ENCODE measurements at places on chromosomes 12 and 14.

DNA sequence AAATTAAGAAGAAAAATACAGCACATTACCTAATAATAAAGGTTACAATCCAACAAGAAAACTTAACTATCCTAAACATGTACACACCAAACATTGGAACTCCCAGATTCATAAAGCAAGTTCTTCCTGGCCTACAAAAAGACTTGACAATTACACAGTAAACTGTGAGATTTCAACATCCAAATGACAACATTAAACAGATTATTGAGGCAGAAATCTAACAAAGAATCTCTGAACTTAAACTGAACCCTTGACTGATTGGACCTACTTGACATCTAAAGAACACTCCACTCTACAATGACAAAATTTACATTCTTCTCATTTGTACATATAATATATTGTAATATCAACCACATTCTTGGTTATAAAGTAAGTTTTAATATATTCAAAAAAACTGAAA lies 1341.3 kb downstream of the LRFN5 start:
- no peaks in the 10 kb centered on the region for H3K27me3 ChIP-seq
- no peak overlapping the region for H3K27ac ChIP-seq
- H3K4me1 ChIP-seq: no peaks in the 10 kb centered on the region
- H3K4me3 ChIP-seq: no peak overlapping the region

- H3K27ac ChIP-seq: no peak overlapping the region
- no peak for DNase-seq
- no peak overlapping the region for H3K4me3 ChIP-seq
- H3K27me3 ChIP-seq: no peaks in the 10 kb centered on the region
- no peaks in the 10 kb centered on the region for H3K4me1 ChIP-seq
Measured at GRCh38 chr14:85576218-85576617, 46.3 kb downstream of the FLRT2 start.

DNA sequence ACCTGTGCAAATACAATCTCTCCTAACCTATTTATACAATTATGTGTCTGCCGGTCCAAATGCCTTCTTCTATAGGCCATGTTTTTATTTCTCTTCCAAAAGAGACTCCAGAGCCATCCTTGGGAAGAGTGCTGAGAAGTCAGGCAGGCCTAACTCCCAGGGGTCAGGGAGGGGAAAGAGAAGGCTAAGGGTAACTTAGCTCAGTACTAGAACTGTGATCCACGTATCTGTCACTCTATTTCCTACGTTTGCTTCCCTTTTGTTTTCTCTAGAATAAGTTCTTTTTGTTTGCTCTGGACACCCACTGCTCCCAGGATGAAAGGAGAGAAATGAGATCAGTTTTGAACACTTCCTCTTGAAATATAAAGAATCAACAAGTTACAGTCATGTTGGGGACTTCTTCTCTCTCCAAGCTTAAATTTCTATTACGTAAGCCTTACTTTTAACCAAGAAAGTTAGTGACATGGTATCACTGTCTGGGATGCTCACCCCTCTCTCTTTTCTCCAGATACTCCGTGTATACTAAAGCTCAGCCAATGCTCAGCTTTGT lies 79.2 kb downstream of the DAD1 start:
- no peak for DNase-seq
- H3K4me1 ChIP-seq: peaks cover 85% of the 10 kb centered on the region
- no peaks in the 10 kb centered on the region for H3K27me3 ChIP-seq
- H3K27ac ChIP-seq: peak overlapping the region; percentile 38
- H3K36me3 ChIP-seq: peaks cover 33% of the 10 kb centered on the region

- no peaks in the 10 kb centered on the region for H3K36me3 ChIP-seq
- H3K27me3 ChIP-seq: no peaks in the 10 kb centered on the region
- no peak for DNase-seq
- peaks cover 9% of the 10 kb centered on the region for H3K4me1 ChIP-seq
- no peak overlapping the region for H3K27ac ChIP-seq
- no peak overlapping the region for H3K4me3 ChIP-seq
Measured at GRCh38 chr12:51085757-51086156, 2.4 kb upstream of the CSRNP2 start.

DNA sequence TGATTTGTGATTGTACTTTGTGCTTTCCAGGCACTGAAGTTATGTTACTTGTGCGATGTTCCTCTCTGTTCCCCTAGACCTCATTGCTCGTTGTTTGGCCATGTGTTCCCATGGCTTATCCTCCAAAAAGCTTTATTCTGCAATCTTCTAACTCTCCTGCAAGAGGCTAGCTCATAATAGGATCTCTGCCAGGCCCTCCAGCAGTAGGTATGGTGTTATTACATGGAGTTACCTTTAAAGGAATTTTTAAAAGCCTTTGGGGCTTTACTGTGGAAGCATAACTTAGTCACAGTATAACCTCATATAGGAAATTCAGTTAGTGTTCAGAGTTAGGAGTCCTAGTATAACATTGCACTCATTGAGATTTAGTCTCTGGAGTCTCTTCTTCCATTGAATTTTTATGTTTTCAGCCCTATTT lies 292.3 kb downstream of the RAD51B start:
- no peak overlapping the region for H3K27ac ChIP-seq
- no peak overlapping the region for H3K4me3 ChIP-seq
- H3K27me3 ChIP-seq: no peaks in the 10 kb centered on the region
- DNase-seq: no peak
- H3K4me1 ChIP-seq: peaks cover 10% of the 10 kb centered on the region

DNA sequence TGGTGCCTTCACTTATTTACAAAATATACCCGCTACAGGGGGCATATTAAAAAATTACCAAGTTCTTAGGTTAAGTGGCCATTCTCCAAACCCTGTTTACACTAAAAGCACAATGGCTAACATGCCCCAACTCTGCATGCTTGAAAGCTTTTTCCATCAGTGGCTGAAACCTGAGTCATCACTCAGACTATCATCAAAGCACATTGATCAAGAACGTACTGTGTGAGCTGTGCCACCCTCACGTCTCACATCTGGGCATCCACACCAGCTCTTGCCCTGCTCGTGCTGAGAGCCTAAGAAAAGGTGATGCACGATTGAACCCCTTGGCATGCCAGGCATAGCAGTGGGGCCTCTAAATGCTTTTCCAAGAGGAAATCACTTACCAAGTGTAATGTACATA lies 13.2 kb downstream of the AQP6 start:
- H3K4me3 ChIP-seq: no peak overlapping the region
- DNase-seq: no peak
- no peaks in the 10 kb centered on the region for H3K4me1 ChIP-seq
- H3K36me3 ChIP-seq: peaks cover 8% of the 10 kb centered on the region

DNA sequence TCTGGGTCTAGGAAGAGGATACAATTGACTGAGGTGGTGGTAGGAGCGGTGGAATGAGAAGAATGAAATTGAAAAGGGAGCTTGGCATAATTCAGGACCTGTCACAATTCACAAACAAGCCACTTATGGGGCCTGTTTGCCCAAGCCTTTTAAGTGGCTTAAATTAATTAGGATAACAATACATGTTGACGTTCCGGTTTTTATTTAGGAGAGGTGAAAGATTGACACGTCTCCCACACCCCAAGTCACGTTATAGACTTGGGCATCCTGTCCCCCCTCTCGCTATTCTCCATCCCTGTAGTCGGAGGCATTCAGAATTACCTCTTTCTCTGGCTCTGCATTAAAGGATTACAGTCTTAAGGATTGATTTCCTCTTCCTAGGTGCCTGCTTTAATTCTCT lies 954 bp upstream of the CALCOCO1 start:
- peaks cover 23% of the 10 kb centered on the region for H3K4me1 ChIP-seq
- no peaks in the 10 kb centered on the region for H3K27me3 ChIP-seq
- H3K27ac ChIP-seq: peak overlapping the region; percentile 64
- peak overlapping the region; percentile 62 for H3K4me3 ChIP-seq
- DNase-seq: no peak
- peaks cover 19% of the 10 kb centered on the region for H3K36me3 ChIP-seq

GRCh38 chr12:119207063-119207560 lies 28.4 kb downstream of the HSPB8 start:
- H3K4me1 ChIP-seq: no peaks in the 10 kb centered on the region
- no peak for DNase-seq

Data from CD8-positive, alpha-beta memory T cell (primary cell).